ENCODE measurements at places on chromosomes 2 and 18. TPM values are rescaled to one million over a fixed set of nuclear protein-coding genes. Genes with fewer than 3 reads are reported as not detected.

GKN1 gene
- not detected for total RNA-seq

- H3K36me3 ChIP-seq: no peaks in the 10 kb centered on the region
- no peak overlapping the region for H3K4me3 ChIP-seq
- DNase-seq: no peak
- H3K27me3 ChIP-seq: no peaks in the 10 kb centered on the region
- H3K4me1 ChIP-seq: peaks cover 10% of the 10 kb centered on the region
These were observed 7.9 kb upstream of the CKAP2L start for GRCh38 chr2:112772322-112772721.

- peaks cover 57% of the 10 kb centered on the region for H3K36me3 ChIP-seq
- H3K4me1 ChIP-seq: no peaks in the 10 kb centered on the region
- DNase-seq: no peak
- no peak overlapping the region for H3K27ac ChIP-seq
These were observed 40.9 kb downstream of the USP14 start for GRCh38 chr18:199214-199613.

GRCh38 chr2:241255542-241256167, 59.8 kb downstream of the HDLBP start:
- no peak overlapping the region for H3K27ac ChIP-seq
- no peaks in the 10 kb centered on the region for H3K27me3 ChIP-seq
- peaks cover 87% of the 10 kb centered on the region for H3K36me3 ChIP-seq

DNA sequence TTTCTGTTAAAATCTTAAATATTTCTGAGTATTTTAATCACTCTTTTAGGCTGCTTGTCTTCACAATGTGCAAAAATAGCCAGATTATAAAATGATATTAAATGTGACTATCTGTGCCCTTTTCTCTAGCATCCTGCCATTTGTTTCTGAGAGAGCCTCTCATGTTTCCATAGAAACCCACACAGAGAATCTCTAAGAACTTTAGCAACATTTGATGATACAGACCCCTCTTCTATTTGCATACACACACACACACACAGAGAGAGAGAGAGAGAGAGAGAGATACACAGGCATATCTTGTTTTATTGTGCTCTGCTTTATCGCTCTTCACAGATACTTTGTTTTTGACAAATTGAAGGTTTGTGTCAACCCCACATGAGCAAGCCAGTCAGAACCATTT, 134.5 kb upstream of the DDX18 start:
- no peaks in the 10 kb centered on the region for H3K4me1 ChIP-seq
- no peak for DNase-seq
- H3K27ac ChIP-seq: no peak overlapping the region

DNA sequence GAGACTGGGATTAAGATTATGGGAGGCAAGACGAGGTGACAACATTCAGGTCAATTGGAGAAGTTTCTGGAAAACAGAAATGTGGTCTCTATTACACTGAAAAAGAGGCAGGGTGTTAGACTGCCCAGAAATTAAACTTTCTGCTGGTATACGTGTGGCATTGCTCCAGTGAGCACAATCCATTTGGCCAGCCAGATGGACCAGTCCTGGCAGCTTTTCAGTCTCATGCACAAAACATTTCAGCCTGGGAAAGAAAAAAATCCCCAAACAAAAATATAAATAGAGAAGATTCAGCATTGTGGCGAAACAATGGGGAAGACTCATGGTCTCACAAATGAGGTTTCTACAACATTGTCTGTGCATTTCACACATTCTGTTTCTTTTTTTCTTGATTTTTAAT, 113.9 kb downstream of the HNMT start:
- H3K27ac ChIP-seq: no peak overlapping the region
- no peaks in the 10 kb centered on the region for H3K27me3 ChIP-seq
- no peak overlapping the region for H3K4me3 ChIP-seq
- H3K36me3 ChIP-seq: no peaks in the 10 kb centered on the region

GRCh38 chr2:63049211-63049969, 1.2 kb upstream of the OTX1 start:
- H3K27me3 ChIP-seq: peaks cover 62% of the 10 kb centered on the region
- H3K4me1 ChIP-seq: peaks cover 66% of the 10 kb centered on the region
- H3K4me3 ChIP-seq: peak overlapping the region; percentile 32
- no peak for DNase-seq
- H3K27ac ChIP-seq: no peak overlapping the region

DNA sequence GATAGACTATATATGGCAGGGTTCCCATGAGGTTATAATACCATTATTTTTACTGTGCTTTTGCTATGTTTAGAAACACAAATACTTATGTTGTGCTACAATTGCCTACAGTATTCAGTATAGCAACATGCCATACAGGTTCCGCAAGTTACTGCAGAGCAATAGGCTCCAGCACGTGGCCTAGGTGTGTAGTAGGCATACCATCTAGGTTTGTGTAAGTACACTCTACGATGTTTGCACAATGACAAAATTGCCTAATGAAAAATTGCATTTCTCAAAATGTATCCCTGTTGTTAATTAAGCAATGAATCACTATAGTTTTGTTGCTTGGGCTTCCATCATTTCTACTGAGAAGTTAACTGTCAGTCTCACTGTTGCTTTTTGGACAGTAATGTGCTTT, 9.8 kb downstream of the CD302 start:
- H3K4me1 ChIP-seq: no peaks in the 10 kb centered on the region
- no peak overlapping the region for H3K27ac ChIP-seq
- H3K27me3 ChIP-seq: no peaks in the 10 kb centered on the region
- DNase-seq: no peak
- no peak overlapping the region for H3K4me3 ChIP-seq

DNA sequence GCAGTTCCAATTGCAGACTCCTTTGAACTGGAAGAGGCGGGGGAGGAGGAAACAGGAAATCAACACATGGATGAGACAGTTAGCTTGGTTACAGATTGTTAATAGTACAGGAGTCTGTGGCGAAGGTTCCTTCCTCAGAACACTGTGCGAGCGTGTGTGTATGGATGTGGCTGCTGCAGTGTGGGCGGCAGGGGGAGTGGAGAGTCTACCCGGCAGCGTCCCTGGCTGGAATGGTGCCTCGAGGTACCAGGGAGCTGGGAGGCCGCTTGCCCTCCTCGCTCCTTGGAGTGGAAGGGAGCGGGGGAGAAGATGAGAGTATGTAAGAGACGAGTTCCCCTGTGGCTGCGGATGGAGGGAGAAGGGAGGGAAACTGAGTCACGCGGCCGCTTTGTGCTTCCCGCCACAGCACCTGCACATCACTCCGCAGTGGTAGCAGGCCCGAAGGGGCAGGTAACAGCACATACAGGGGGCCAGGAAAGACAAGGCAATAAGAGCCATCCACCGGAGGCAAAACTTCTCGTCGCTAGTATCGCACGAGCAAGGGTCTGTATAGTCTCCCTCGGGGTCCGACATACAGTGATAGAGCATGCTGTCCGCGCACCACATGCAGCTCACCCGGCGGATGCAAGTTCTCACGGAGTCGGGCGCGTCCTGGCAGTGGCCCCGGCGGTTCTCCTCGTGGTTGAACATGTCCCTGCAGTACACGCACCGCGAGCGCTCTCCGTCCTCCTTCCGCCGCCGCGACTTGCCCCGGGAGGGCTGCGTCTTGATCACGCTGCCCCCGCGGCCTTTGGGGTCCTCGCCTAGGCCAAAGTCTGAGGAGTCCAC, 85.7 kb downstream of the ACTR2 start:
- no peaks in the 10 kb centered on the region for H3K36me3 ChIP-seq
- H3K27ac ChIP-seq: no peak overlapping the region
- no peaks in the 10 kb centered on the region for H3K4me1 ChIP-seq
- no peak overlapping the region for H3K4me3 ChIP-seq
- no peaks in the 10 kb centered on the region for H3K27me3 ChIP-seq
- DNase-seq: no peak

DNA sequence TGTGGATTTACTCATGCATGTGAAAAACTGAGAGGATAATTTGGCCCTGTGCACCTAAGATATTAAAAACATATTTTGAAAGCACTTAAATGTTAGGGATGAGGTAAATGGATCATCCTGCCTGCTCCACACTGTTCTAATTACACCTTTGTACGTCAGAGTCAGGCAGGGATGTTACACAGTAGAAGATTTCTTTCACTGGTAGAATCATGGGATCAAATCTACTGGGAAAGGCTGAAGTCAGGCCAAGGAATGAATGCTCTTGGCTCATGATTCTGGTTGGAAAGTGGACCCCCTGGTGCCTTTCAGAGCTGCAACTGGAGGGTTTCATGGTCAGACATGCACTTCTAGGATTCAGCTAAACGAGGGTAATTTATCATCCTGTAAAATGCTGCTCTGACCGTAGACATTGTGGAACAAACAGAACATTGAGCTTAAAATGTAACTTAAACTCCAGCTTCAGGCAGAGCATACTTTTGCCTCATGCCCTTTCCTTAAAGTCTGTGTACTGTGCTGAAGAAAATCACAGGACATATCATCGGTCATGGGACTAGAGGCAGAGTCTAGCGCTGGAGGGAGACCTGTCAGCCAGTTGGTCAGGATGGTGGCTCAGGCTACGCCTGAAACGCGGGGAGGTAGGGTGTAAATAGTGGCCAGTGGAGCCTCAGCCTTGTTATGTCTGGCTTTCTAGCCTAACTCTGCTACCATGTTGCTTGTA, 4.9 kb downstream of the KCNE4 start:
- H3K27me3 ChIP-seq: no peaks in the 10 kb centered on the region
- H3K36me3 ChIP-seq: no peaks in the 10 kb centered on the region
- no peaks in the 10 kb centered on the region for H3K4me1 ChIP-seq
- no peak overlapping the region for H3K4me3 ChIP-seq
- DNase-seq: no peak
- no peak overlapping the region for H3K27ac ChIP-seq

DNA sequence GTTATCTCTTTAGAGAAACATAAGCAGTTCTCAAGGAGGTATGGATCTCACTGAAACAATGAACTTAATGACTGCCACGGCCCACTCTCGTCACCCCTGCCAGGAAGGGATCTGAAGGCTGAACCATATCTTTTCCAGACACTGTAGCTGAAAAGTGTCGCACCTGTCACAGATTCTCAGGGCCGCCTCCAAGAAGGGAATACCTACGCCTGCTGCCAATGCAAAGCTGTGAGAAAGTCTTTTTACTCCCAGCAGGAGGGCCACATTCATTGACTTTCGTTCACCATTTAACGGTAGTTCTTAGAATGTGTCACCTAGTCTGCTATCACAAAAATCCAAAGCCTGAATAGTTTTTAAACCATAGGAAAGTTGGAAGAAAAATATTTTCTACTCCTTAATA, 66.7 kb upstream of the SH3BP4 start:
- no peak overlapping the region for H3K27ac ChIP-seq
- H3K27me3 ChIP-seq: no peaks in the 10 kb centered on the region
- DNase-seq: no peak
- no peaks in the 10 kb centered on the region for H3K36me3 ChIP-seq
- H3K4me1 ChIP-seq: no peaks in the 10 kb centered on the region
- no peak overlapping the region for H3K4me3 ChIP-seq

GRCh38 chr2:190996338-190996946, 17.5 kb downstream of the STAT1 start:
- no peaks in the 10 kb centered on the region for H3K27me3 ChIP-seq
- H3K36me3 ChIP-seq: peaks cover 98% of the 10 kb centered on the region
- peak; percentile 54 for DNase-seq

SLC5A7 gene
- not detected for total RNA-seq

DNA sequence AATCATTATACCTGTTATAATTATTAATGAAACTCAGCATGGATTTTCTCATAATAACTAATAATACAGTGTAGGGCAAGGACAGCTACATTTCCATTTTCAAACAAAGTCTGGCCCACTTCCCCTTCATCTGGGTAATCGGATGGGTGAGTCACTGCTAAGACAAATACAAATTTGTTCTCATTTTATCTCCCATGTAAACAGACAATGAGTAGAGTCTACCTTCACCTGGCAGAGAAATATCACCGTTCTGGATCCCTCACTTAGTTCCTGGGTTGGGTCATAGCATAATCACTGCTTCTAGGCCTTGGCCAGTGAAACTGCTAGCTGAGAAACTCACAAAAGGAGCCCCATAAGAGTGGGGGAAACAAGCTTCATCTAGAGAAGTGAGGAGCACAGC, 9.2 kb downstream of the CNTNAP5 start:
- H3K27ac ChIP-seq: no peak overlapping the region
- H3K36me3 ChIP-seq: no peaks in the 10 kb centered on the region
- no peaks in the 10 kb centered on the region for H3K27me3 ChIP-seq
- DNase-seq: no peak
- no peak overlapping the region for H3K4me3 ChIP-seq
- H3K4me1 ChIP-seq: no peaks in the 10 kb centered on the region

DNA sequence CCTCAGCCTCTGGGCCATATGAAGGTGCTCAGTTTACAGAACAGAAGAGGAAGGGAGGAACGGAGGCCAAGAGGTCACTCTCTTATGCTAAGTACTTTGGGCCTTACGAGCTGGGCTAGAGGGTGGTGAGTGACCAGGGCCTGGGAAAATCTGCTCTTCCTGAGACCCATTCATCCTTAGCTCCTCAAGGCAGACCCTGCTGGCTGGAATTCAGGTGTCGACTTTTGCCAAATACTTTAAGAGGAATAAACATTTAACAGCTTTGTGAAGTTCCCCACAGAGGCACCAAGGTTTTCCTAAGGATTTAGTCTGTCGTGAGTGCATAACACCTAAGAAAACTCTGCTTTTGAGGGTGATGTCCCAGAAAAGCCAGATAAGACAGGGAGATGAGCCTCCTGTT, 129.7 kb upstream of the SIX2 start:
- no peak overlapping the region for H3K27ac ChIP-seq
- no peaks in the 10 kb centered on the region for H3K36me3 ChIP-seq
- no peak overlapping the region for H3K4me3 ChIP-seq
- DNase-seq: no peak
- no peaks in the 10 kb centered on the region for H3K4me1 ChIP-seq

DNA sequence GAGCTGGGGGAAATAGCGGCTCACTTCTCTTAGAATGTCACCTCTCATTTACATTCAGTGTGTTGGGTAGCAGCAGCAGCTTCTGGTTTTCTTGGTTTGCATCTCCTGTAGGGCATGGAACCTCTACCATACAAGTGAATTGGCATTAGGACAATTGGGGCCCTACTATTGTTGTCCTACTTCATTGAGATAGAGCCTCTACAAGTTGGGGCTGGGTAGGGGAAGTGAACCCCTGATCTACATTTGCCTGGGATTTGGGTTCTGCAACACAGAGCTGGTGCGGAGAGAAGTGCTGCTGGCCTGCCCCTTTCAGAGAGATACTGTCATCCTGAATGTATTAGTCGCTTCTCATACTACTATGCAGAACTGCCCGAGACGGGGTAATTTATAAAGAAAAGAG, 391.6 kb upstream of the HS6ST1 start:
- H3K4me1 ChIP-seq: no peaks in the 10 kb centered on the region
- no peak overlapping the region for H3K27ac ChIP-seq
- no peaks in the 10 kb centered on the region for H3K36me3 ChIP-seq
- H3K27me3 ChIP-seq: no peaks in the 10 kb centered on the region
- H3K4me3 ChIP-seq: no peak overlapping the region

Measured in CD4-positive, alpha-beta T cell (primary cell).